ENCODE measurements at places on chromosomes 7 and 10.

- no peak for DNase-seq
Measured at GRCh38 chr10:17290226-17290625, 62.2 kb downstream of the VIM start.

GRCh38 chr10:59252491-59252890 lies 76.0 kb downstream of the PHYHIPL start:
- DNase-seq, result no peak

DNA sequence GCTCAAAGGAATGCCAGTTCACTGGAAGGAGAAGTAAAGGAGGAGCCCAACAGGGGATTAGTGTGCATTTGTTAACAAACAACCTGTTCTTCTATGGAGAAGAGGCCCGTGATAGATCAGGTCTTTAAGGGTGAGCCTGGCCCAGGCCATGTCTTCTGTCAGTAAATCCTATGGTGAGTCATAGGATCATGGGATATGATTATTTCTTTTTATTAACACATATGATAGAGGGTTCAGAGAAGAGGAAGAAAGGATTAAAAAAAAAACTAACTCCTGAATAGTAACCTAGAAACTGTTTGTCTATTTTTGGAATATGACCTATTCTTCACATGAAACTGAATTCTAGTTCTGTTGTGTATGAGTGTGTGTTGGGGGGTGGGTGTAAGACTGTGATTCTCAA lies 70.4 kb downstream of the GPR158 start:
- no peak for DNase-seq

DNA sequence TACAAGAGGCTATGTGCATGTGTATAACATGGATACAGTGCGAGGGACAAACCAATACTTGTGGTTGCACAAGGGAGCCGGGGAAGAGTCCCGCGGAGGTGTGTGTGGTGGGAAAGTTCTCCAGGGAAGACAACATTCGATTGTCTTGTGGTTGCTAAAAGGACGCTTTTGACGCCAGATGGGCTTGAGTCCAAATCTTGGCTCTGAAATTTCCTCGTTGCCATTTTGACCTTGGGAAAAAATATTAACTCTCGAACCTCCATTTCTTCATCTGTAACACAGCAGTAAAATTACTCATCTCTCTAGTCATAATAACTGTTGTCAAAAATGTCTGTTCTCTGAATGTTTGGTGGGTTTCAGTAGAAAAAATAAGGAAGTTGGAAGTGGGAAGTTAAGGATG lies 16.5 kb downstream of the PLXDC2 start:
- no peak for DNase-seq

DNA sequence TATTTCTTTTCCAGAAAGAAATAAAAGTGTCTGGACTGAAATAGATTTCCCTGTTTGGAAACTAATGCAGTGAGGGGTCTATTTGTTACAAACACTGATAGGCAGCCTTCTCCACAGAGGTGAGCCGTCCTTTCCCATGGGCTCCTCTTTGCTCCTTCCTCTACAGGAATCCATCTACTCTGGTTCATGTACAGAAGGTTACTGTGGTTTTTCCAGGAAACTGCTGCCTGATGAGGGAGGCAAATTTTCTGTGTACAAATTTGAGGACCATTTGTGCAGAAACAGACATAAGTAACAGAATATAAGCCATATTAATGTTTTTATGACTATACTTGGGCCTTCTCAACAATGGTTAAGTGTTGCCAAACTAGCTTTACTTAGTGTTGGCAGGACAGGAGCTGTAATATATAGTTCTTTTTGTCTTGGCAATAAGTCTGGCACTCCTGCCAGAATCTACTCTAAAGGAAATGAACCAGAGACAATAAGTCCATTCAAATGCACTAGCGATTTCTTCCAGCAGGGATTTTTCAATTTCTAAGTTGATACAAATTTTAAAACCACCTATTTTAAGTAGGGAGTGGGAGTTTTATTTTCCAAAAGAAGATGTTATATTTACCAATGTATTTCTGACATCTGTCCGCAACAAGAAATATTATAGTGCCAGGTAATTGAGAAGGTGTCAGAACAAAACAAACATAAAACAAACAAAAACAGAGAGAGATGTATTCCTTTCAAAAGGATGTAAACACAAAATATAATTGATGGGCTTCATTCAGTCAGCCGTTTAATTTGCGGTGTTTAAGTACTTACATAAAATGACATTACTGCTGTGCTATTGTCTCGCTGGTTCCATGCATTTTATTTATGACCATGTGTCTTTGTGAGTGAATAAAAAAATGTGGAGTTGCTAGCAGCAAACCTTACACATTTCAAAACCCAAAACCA lies 91.0 kb upstream of the NFE2L3 start:
- no peak for DNase-seq

- DNase-seq, result no peak
Measured at GRCh38 chr7:141911391-141911790, 4.8 kb upstream of the OR9A4 start.

- no peak for DNase-seq
Measured at GRCh38 chr10:84257343-84258020, 12.6 kb downstream of the RGR start.

- no peak for DNase-seq
Measured at GRCh38 chr10:69241575-69241974, 21.4 kb downstream of the HKDC1 start.
